ENCODE measurements at places on chromosomes 2 and 18. TPM values are rescaled to one million over a fixed set of nuclear protein-coding genes. Genes with fewer than 3 reads are reported as not detected.
A peak's percentile ranks its signal among the peaks of the same experiment; 100 is the strongest.

DNA sequence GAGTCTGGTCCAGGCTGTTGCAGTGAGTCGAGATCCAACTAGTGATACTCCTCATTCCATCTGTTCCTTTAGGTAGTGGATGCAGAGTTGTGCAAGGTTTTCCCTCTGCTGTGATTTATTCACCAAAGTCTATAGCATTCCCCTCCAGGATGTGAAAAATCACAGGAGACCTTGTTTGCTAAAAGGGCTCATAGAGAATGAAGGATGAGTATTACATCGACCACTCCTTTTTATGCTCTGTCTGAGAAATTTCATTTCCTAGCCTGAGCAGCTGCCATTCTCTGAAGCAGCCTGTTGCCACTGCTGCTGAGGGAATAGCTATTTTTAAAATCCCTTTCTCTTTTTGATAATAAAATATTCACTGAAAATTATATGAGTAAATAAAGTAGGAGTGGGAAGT, 134.1 kb upstream of the LRRTM1 start:
- H3K4me3 ChIP-seq, result no peak overlapping the region
- no peaks in the 10 kb centered on the region for H3K4me1 ChIP-seq
- no peaks in the 10 kb centered on the region for H3K27me3 ChIP-seq
- no peak overlapping the region for H3K27ac ChIP-seq

DNA sequence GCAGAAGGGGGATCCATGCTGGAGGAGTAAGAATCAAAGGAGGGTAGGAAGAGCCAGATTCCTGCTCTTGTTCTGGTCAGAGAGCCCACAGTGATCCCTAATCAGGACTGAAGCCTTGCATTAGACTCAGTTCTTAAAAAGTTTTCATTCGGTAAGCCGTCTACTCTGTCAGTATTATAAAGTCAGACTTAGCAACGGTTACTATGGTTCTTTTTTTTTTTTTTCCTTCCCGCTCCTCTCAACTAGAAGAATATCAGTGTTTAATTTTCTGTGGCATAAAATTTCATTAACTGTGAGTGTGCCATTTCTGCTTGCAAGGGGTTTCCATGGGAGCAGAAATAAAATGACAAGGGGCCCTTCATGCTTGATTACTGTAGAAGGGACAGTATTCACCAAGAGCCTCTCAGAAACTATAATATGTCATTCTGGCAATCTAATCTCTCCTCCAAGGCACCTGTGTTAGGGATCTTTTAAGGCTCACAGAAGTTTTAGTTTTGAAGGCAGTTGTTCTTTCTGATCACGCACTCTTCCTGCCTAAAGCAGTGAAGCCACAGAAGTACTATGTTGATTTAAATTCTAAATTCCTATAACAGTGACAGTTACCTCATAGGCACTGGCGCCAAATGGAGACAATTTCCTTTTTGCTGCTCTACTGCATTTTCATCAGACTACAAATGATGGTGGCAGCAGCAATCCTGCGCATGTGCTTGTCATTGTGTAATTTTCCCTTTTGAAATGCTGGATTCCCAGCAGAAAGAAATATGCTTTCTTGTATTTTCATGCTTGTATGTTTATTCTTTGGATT, 57.0 kb downstream of the OSBPL6 start:
- H3K36me3 ChIP-seq, result no peaks in the 10 kb centered on the region
- H3K4me3 ChIP-seq, result no peak overlapping the region
- no peak for DNase-seq
- H3K27me3 ChIP-seq, result no peaks in the 10 kb centered on the region

DNA sequence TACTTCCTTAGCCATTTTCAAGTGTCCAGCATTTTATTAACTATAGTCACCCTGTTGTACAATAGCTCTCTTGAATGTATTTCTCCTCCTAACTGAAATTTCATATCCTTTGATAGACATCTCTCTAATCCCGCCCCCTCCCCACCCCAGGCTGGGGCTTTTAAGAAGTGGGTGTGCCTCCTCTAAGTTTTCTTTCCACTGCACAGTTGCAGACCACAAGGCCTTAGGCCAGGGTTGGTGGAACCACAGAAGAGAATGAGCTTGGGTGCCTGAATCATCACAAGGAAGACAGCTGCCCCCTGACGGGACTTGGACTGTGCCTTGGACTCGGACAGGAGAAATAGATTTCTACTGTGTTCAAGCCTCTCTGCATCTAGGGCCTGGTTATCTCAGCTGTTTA, 193.4 kb downstream of the HAUS1 start:
- DNase-seq, result no peak
- H3K4me1 ChIP-seq, result no peaks in the 10 kb centered on the region
- no peak overlapping the region for H3K27ac ChIP-seq
- no peak overlapping the region for H3K4me3 ChIP-seq
- H3K27me3 ChIP-seq, result peaks cover 5% of the 10 kb centered on the region

DNA sequence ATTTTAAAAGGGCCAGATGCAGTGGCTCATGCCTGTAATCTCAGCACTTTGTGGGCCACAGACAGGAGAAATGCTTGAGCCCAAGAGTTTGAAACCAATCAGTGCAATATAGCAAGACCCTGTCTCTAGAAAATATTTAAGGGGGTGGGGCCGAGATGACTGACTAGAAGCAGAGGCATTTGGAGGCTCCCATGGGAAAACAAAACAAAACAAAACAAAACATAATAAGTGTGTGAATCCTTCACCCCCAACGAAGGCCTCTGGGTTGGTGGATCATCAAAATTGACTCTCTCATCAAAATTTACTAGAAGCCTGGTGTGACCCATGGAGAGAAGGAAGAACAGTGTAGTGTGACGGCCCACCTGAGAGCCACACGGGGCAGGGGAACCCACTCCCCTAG, 560.9 kb downstream of the LRP1B start:
- no peak overlapping the region for H3K4me3 ChIP-seq
- no peaks in the 10 kb centered on the region for H3K36me3 ChIP-seq
- no peaks in the 10 kb centered on the region for H3K27me3 ChIP-seq
- no peaks in the 10 kb centered on the region for H3K4me1 ChIP-seq
- no peak for DNase-seq

DNA sequence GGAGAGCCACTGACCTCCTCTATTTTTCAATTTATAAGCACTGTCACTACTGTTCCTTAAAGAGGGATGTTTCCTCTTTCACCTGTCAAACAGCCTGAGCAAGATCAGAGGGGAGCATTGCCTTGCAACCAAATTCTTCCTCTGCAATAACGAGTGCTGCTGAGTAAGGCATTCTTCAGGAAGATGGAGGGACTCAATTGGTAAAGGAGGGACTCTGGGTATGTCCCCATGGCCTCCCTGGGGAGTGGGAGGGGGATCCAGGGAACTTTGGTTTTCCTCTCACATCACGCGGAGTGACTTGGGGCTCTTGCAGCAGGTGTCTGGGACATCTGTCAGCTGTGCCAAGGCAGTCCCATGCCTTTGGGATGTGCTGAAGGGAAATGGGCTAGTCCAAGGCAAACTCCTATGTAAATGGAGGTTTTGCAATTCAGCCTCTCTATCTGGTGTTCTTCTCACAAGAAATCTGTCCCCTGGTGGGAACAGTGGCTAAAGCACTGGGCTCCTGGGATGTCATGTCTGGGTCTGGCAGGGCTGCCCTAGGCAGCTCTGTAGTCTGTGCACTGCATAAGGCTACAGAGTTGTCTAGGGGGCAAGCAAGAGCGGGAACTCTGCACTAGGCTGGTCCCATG, 14.4 kb upstream of the HES6 start:
- no peaks in the 10 kb centered on the region for H3K27me3 ChIP-seq
- no peaks in the 10 kb centered on the region for H3K4me1 ChIP-seq
- DNase-seq, result no peak
- no peak overlapping the region for H3K27ac ChIP-seq

DNA sequence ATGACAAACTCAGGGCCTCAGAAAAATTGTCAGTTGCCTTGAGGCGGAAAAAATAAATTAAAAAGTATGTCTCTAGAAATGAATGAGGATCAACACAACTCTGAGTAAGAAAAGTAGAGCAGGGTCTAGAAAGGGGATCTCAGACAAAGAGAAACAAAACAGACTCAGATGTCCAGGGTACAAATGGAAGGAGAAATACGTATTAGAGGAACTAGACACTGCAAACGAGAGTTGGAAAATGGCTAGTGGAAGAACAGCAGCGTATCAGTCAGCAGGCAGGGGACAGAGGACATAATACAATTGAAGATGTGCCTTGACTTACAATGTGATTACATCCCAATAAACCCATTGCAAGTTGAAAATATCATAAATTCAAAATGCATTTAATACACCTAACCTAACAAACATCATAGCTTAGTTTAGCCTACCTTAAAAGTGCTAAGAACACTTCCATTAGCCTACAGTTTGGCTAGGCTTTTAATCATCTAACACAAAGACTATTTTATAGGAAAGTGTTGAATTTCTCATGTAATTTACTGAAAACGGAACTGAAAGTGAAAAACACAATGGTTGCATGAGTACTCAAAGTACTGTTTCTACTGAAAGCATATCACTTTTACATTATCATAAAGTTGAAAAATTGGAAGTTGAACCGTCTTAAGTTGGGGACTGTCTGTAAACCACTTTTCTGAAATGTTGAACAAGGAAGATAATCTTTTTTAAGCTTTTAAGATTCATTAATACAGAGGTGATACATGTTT, 182.8 kb downstream of the NBAS start:
- no peaks in the 10 kb centered on the region for H3K27me3 ChIP-seq
- no peak overlapping the region for H3K4me3 ChIP-seq
- H3K4me1 ChIP-seq, result no peaks in the 10 kb centered on the region
- DNase-seq, result no peak

DNA sequence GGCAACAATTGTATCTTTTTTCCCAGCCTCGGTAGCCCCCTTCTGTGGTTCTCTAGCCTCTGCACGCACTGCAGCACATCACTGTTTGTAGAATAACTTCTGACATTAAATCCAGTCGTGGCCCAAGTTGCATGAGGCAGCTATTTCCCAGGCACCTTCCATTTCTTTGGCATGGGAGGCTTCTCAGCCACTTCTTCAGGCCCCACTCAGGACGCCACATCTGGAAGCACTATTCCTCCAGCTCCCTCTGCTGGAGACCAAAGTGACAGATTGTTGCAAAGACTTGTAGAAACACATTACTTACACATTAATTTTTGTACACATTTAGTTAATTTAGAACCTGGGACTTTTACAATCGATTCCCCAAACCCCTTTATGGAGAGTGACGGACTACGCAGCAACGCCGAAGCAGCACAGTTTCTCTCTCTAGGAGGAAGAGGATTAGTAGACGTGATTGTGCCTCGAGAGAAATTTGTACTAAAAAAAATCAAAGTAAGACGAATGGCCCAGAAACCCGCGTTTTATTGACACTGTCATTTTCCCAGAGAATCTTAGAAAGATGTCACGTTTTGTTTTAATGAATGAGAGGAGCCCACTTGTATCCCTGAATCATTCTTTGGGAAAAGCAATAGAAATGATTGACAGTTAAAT, 57.8 kb upstream of the RGPD5 start:
- no peak overlapping the region for H3K4me3 ChIP-seq
- DNase-seq, result peak; percentile 62
- no peaks in the 10 kb centered on the region for H3K4me1 ChIP-seq
- no peaks in the 10 kb centered on the region for H3K36me3 ChIP-seq
- H3K27me3 ChIP-seq, result no peaks in the 10 kb centered on the region
- H3K27ac ChIP-seq, result no peak overlapping the region

DNA sequence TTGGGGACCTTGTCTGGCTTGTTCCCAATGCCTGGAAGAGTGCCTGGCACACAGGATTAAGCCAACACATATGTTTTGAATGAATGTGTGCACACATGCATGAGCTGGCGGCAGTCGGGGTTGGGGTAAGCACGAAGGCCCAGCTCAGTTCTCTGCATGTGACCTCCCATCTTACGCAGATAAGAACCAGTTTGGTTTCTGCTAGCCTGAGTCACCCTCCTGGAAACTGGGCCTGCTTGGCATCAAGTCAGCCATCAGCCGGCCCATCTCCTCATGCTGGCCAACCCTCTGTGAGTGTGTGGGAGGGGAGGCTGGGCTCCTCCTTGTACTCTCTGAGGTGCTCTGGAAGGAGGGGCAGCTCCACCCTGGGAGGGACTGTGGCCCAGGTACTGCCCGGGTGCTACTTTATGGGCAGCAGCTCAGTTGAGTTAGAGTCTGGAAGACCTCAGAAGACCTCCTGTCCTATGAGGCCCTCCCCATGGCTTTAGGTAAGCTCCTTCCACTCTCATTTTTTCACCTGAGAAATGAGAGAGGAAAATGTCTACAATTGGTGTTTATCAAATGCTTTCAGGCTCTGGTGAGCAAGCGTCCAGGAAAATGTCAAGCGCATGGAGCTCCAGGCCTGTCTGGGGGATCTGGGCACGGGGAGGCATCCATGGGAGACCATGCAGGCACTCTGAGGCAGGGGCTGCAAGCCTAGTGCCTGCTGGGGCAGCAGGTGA, 9.7 kb upstream of the IL1RN start:
- no peak for DNase-seq
- H3K36me3 ChIP-seq, result no peaks in the 10 kb centered on the region
- H3K4me1 ChIP-seq, result peaks cover 8% of the 10 kb centered on the region
- no peak overlapping the region for H3K27ac ChIP-seq

GRCh38 chr2:11602563-11603204, 67.3 kb downstream of the NTSR2 start:
- no peak overlapping the region for H3K4me3 ChIP-seq
- no peaks in the 10 kb centered on the region for H3K4me1 ChIP-seq
- DNase-seq, result no peak
- no peaks in the 10 kb centered on the region for H3K36me3 ChIP-seq
- H3K27me3 ChIP-seq, result no peaks in the 10 kb centered on the region

GRCh38 chr2:198253995-198254394, 449.6 kb downstream of the PLCL1 start:
- no peaks in the 10 kb centered on the region for H3K4me1 ChIP-seq
- H3K27ac ChIP-seq, result no peak overlapping the region
- no peak for DNase-seq
- H3K4me3 ChIP-seq, result no peak overlapping the region

EPB41L3 gene
- 0.34 TPM for total RNA-seq

UGT1A5 gene
- not detected for total RNA-seq
